WTC11 (cell line): ENCODE measurements at places on chromosomes 1 and 21.
A peak's percentile ranks its signal among the peaks of the same experiment; 100 is the strongest.

DNA sequence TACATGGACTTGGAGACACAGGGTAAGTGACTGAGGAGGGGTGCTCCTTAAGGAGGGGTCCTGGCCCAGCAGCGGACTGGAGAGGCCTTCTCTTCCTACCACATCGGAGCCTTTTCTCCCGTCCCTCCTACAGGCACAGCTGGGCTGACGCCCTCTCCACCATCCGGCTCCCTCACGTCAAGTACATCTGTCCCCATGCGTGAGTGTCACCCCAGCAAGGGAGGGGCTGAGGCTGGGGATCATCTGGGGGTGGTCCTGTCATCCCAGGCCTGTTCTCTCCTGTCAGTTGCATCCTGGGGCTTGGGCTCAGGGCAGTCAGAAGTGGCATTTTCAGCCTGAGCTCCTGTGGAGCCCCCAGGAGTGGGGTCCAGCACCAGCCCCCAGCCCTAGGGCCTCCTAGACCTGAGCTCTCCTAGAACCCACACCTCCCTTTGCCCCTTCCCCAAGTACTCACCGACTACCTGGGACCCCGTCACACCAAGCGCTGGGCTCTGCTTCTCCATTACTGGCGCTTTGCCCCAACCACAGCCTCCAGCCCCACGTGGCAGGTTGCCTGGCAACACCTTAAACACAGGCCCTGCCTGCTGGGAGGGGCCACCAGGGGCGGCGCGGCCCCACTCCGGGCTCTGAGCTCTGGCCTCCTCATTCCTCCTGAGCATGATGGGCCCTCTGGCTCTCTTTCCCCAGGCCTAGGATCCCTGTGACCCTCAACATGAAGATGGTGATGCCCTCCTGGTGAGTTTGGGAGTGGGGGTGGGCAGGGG lies 2.3 kb downstream of the LYPLA2 start:
- H3K27me3 ChIP-seq = no peaks in the 10 kb centered on the region
- no peak overlapping the region; the same call in 1 of the 2 replicates for H3K27ac ChIP-seq
- DNase-seq = no peak
- peaks cover 15% of the 10 kb centered on the region for H3K4me1 ChIP-seq

- H3K4me1 ChIP-seq = peaks cover 7% of the 10 kb centered on the region
- no peaks in the 10 kb centered on the region for H3K36me3 ChIP-seq
- H3K27me3 ChIP-seq = peaks cover 22% of the 10 kb centered on the region
- no peak for DNase-seq
- no peak overlapping the region for H3K27ac ChIP-seq
Observed at GRCh38 chr1:55015731-55016620, 17.2 kb downstream of the BSND start.

- peaks cover 21% of the 10 kb centered on the region for H3K27me3 ChIP-seq
- H3K4me1 ChIP-seq = no peaks in the 10 kb centered on the region
- DNase-seq = no peak
- no peak overlapping the region for H3K4me3 ChIP-seq
- no peak overlapping the region for H3K27ac ChIP-seq
Observed at GRCh38 chr1:230790026-230790425, 42.8 kb downstream of the CAPN9 start.

GRCh38 chr1:22654692-22655091 lies 1.7 kb downstream of the C1QB start:
- H3K36me3 ChIP-seq = no peaks in the 10 kb centered on the region
- DNase-seq = no peak
- no peaks in the 10 kb centered on the region for H3K4me1 ChIP-seq
- H3K4me3 ChIP-seq = no peak overlapping the region

DNA sequence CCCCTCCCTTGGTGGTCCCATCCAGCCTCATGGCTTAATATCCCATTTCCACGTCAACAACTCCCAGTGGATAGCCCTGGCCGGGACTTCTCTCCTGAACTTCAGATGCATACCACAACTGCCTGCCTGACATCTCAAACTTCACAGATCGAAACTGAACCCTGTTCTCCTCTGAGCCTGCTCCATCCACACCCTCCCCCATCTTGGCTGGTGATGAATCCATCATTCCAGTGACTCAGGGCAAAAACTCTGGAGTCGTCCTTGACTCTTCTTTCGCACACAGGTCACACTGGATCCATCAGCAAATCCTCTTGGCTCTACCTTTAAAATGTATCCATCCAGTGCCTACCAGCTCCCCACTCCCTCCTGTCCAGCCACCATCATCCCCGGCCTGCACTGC lies 3.9 kb downstream of the TAS1R2 start:
- H3K4me3 ChIP-seq = no peak overlapping the region
- no peaks in the 10 kb centered on the region for H3K36me3 ChIP-seq
- H3K27me3 ChIP-seq = no peaks in the 10 kb centered on the region; the same call in 1 of the 2 replicates
- no peak overlapping the region for H3K27ac ChIP-seq

DNA sequence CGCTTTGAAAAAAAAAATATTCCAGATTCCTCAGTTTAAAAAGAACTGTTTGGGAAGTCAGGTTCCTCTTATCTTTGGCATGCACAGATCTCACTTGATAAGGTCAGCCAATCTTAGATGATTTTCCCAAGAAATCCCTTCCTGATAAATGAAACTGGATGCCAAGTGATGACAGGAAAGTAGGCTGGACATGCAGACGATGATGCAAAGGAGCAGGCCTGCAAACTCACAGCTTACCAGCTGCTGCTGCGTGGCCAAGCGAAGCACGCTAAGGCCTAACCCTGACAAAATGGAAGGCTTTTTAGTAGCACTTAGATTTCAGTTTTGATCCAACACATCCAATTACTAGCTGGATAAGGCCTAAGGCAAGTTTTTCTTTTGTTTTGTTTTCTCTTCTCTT lies 10.1 kb downstream of the TADA1 start:
- no peak for DNase-seq
- H3K27ac ChIP-seq = no peak overlapping the region
- peaks cover 67% of the 10 kb centered on the region for H3K36me3 ChIP-seq
- H3K4me3 ChIP-seq = no peak overlapping the region
- H3K4me1 ChIP-seq = peaks cover 29% of the 10 kb centered on the region
- no peaks in the 10 kb centered on the region for H3K27me3 ChIP-seq

DNA sequence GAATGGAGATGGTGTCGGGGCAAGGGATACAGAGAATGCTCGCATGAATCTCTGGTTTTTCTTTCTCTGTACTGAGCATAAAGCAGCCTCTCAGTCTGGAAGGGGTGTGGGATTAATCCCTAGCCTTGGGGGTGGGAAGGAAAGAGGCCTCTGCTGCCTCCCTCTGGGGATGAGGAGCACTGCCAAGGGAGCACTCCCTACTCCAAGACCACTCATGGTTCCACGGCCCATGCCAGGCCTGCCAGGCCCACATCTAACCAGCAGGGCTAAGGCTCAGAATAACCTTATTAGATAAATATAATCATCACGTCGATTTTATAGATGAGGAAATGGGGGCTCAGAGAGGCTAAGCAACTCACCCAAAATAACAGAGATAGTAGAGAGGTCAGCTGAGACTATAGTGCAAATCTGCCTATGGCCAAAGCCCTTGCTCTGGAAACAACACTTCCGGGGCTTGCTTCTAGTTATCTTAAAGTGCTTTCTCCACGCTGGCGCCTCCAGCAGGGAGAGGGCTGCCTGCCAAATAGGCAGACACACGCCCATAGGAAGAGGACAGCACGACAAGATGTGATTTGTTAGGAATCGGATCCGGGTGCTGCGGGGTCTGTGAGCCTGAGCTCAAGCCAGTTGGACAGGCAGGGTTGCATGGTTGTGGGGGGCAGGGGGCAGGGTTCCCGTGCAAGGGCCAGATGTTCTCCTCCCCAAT lies 522 bp downstream of the TEX35 start:
- no peak overlapping the region for H3K27ac ChIP-seq
- peak; percentile 33 for DNase-seq
- H3K36me3 ChIP-seq = no peaks in the 10 kb centered on the region
- no peak overlapping the region for H3K4me3 ChIP-seq

DNA sequence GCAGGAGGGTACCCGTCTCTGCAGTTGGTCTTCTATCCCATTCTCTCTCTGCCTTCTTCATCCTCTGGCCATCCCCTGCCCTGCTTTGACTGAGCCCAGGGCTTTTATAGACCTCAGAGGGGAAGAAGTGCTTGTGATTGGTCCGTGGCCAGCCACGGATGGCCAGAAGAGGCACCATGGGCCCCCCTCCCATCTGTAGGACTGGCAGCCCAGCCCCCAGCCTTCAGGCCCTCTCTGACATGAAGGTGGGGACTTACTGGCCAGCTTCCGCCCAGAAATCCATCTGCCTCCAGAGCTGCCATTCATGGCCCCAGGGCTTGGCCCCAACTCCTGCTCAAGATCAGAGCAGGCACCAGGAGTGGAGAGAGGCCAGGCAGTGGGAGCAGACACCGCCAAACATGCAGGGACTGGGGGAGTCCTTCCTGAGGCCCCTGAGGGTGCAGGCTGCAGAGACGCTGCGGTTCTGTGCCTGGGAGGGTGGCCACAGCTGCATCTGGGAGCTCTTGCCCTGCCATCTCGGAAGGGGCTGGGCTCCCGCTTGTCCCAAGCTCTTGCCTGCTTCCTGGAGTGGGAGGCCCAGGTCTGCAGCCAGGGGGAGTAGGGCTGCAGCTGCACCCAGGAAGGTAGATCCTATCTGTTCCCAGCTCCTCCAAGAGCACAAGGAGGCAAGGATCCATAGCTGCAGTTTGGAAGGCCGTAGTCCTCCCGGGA lies 698.6 kb upstream of the B3GALT2 start:
- H3K27me3 ChIP-seq = no peaks in the 10 kb centered on the region
- peak; percentile 29 for DNase-seq
- no peak overlapping the region for H3K27ac ChIP-seq
- H3K4me3 ChIP-seq = no peak overlapping the region
- H3K36me3 ChIP-seq = no peaks in the 10 kb centered on the region

- H3K27ac ChIP-seq = peak overlapping the region; percentile 90
- H3K36me3 ChIP-seq = no peaks in the 10 kb centered on the region
- peak; percentile 40 for DNase-seq
- peak overlapping the region; percentile 80 for H3K4me3 ChIP-seq
- H3K27me3 ChIP-seq = peaks cover 7% of the 10 kb centered on the region
Observed at GRCh38 chr1:202811296-202812175, 782 bp downstream of the PCAT6 start.

GRCh38 chr1:67977756-67978155 lies 72.7 kb downstream of the DIRAS3 start:
- no peak for DNase-seq
- peaks cover 3% of the 10 kb centered on the region for H3K4me1 ChIP-seq
- H3K4me3 ChIP-seq = no peak overlapping the region
- H3K27ac ChIP-seq = no peak overlapping the region

DNA sequence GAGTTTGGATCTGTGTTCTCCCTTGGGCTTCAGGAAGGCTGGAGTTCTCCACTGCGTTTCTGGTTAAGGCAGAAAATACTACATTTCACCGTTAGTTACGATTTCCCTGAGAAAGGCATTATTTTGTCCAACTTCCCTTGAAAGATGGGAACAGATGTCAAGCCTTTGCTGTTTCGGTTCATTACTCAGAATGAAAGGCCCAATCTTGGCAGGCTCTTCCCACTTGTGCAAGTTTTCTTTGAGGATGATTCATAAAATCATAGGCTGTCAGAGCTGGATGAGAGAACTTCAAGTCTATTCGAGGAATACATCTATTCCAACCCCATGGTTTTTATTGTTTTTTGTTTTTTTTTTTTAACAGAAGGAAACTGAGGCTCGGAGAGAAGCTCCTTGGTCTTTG lies 205.2 kb downstream of the GRIK3 start:
- no peaks in the 10 kb centered on the region for H3K36me3 ChIP-seq
- no peak overlapping the region for H3K4me3 ChIP-seq
- DNase-seq = no peak
- H3K27me3 ChIP-seq = peaks cover 4% of the 10 kb centered on the region; the same call in 1 of the 2 replicates

DNA sequence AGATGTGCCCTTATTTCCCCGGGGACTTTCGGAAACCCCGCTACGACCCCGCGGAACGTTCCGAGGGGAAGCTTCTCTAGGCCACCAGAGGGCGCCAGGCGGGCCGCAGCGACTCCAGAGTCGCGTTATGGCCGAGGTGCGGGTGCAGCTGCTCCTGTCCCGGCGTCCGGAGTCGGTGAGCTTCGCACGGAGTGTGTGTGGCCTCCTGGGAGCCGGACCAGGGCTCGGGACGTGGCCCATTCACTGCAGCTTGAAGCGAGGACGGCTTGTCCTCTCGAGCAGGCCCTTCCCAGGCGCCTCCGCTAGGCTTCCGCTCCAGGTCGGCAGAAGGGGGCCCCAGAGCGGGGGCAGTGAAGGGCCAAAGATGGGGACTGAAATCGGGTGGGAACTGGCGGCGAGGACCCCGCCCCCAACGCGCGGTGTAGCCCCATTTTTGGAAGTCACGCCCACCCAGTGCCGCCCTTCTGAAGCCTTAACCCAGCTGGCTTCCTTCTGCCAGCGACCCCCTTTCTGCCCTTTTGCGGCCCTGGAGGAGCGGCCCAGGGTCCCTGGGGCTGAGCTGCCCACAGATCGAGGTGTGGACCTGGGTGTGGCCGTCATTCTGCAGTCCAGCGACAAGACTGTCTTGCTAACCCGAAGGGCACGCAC lies at the start of gene NUDT17:
TSS of gene NUDT17 (plus strand) at position 117 of the 648 bp plus-strand sequence. CDS start at position 128, 11 bp downstream.
- H3K36me3 ChIP-seq = peaks cover 31% of the 10 kb centered on the region
- H3K4me1 ChIP-seq = peaks cover 3% of the 10 kb centered on the region; the same call in 1 of the 2 replicates

GRCh38 chr1:221188458-221188857 lies 309.2 kb downstream of the HLX start:
- H3K36me3 ChIP-seq = no peaks in the 10 kb centered on the region
- H3K27ac ChIP-seq = no peak overlapping the region
- no peak for DNase-seq
- no peaks in the 10 kb centered on the region for H3K27me3 ChIP-seq
- peaks cover 4% of the 10 kb centered on the region for H3K4me1 ChIP-seq

- no peaks in the 10 kb centered on the region for H3K27me3 ChIP-seq
- H3K4me3 ChIP-seq = no peak overlapping the region
- no peak overlapping the region for H3K27ac ChIP-seq
- DNase-seq = no peak
Observed at GRCh38 chr1:29685387-29685786, 449.1 kb downstream of the PTPRU start.

DNA sequence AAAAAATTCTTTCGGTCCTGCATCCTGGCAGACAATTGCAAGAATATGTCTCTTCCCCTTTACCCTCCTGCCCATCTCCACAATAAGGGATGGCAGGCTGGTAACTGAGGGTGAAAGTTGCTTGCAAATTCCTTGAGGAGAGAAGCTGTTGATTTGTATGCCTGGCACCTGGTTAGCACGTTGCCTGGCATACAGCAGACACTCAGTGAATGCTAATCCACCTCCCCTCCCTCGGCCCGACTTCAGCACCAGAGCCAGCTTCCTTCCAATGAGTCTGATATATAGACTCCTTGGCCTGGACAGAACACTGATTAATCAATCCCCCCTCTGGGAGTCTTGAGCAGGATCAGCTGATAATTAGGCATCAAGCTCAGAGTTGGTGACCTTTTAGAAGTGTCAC lies 39.1 kb downstream of the KCNC4 start:
- peaks cover 15% of the 10 kb centered on the region for H3K27me3 ChIP-seq
- H3K4me3 ChIP-seq = no peak overlapping the region
- no peaks in the 10 kb centered on the region for H3K4me1 ChIP-seq
- no peak overlapping the region for H3K27ac ChIP-seq

DNA sequence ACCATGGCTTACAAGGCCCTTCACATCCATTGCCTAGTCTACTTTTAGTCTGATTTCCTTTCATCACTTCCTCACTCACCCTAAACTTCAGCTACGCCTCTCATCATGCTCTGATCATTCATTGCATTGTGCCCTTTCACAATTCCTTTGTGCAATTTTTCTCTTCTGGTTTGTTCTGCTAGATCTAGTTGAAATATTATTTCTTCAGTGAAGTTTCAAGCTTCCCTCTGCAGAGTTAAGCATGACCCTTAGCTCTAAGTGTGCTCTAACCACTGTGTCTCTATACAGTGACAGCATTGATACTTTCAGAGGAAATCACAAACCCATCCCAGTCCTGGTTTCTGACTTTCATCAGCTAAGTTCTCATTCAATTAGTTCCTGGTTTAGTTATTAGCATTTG lies 166.1 kb downstream of the PLA2G4A start:
- DNase-seq = no peak
- no peak overlapping the region for H3K4me3 ChIP-seq
